ENCODE measurements at places on chromosomes 7 and 10.

- peak; percentile 90 for DNase-seq
Observed at GRCh38 chr10:75099952-75100763, 11.3 kb upstream of the SAMD8 start.

DNA sequence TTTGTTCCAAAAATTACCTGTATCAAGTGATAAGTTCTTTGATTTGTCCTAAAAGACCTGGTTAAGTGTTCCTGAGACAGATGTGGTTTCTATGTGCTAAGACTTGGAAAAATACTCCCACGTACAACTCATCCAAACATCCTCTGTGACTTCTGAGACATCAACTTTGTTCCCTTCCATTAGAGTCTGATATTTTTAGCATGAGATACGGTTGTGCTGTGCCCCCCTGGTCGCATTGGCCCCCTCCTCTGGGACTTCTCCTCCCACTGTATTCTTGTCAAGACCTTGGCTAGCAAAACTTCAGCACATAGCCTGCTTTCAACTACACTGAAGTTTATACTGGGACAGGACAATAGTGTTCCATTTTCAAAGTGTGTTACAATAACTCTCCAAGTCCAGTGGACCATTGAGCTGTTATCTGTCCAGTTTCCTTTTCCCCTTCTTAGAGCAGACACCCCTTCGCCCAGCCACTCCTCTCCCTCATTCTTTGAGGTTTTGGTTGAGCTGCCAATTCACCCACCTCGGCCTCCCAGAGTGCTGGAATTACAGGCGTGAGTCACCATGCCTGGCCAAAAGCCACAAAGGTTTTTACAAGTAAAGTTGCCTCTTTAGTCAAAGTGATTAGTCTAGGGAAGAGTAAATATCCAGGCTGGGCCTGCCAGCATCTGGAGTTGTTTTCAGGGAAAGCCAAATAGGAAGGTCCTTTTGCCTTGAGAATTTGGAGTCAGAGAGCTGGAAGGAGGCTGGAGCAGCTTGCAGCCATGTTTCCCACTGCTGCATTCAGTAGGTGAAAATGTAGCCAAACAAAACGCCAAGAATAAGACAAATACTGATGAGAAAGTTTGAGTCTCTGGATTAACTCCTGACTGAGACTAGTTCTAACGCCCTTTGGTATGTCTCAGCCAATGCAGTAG, 17.8 kb upstream of the PDLIM1 start:
- no peak for DNase-seq

- DNase-seq = no peak
Observed at GRCh38 chr10:119073584-119073983, 7.0 kb downstream of the EIF3A start.

DNA sequence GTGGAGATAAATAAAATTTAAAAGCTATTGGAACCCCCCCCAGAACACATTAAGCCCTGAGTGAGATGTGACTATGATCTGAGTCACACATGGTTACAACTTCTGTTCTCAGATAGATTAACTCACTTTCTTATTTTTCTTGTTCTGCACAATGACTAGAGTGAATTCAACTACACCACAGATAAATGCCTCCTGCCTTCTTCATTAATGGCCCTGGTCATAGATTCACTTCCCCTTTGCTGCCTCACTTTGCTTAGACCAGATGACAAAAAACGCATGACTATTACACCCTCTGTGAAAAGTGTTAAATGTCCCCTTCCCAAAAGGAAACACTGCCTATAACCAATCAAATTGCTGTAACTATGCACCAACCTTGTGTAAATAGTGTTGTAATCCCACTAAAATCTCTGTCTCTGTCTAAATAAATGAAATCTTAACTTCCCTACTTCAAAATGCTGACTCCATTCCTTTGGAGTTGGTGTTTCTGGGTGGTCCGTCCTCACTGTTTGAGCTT, 49.4 kb downstream of the AKR1D1 start:
- no peak for DNase-seq

- no peak for DNase-seq
Observed at GRCh38 chr10:119500821-119501220, 41.7 kb downstream of the RGS10 start.

- DNase-seq = no peak
Observed at GRCh38 chr7:24829787-24830186, 72.5 kb upstream of the GSDME start.

DNA sequence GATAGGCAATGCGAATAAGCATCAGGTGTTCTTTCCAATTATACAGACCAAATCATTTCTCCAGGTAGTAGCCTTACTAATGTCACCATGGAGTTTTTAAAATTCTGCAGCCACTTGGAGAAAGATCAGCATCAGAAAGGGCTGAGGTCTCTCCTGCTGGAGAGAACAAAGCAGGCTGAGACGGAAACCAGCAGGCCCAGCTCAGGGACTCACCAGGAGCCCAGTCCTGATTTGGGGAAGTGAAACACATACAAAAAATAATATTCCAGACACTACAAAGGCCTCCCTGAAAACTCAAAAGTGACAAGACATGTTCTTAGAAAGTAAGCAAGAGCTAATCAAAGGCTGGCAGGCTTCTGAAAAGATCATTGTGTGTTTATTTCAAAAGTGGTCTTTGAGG, 207.1 kb upstream of the GHITM start:
- no peak for DNase-seq

- no peak for DNase-seq
Observed at GRCh38 chr10:17644485-17644943, 563 bp downstream of the STAM start.
